ENCODE measurements at places on chromosomes 1 and 21.
A peak's percentile ranks its signal among the peaks of the same experiment; 100 is the strongest.

GRCh38 chr1:54014009-54014629 lies 3.9 kb downstream of the LDLRAD1 start:
- DNase-seq: no peak

GRCh38 chr1:25609921-25610320 lies 6.7 kb upstream of the MAN1C1 start:
- DNase-seq: no peak

GRCh38 chr1:245225322-245226202 lies 70.8 kb downstream of the KIF26B start:
- DNase-seq: no peak

DNA sequence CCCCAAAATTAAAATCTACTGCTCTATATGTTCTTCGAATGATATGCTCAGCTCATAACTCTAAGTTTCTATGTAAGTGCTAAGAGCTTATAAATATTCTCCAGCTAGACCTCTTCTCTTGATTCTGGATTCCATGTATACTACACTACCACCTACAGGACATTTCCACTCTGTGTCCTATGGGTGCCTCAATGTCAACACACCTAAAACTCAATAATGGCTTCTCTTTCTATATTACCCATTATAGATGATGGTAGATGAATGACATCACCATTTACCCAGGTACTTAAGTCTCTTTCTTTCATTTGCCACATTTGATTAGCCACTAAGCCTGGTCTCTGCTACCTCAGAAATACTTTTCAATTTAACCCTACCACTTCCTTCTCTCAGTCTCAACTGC lies 41.3 kb downstream of the TBX19 start:
- DNase-seq: no peak

- DNase-seq: no peak
Measured at GRCh38 chr1:171736196-171736595, 5.7 kb downstream of the VAMP4 start.

DNA sequence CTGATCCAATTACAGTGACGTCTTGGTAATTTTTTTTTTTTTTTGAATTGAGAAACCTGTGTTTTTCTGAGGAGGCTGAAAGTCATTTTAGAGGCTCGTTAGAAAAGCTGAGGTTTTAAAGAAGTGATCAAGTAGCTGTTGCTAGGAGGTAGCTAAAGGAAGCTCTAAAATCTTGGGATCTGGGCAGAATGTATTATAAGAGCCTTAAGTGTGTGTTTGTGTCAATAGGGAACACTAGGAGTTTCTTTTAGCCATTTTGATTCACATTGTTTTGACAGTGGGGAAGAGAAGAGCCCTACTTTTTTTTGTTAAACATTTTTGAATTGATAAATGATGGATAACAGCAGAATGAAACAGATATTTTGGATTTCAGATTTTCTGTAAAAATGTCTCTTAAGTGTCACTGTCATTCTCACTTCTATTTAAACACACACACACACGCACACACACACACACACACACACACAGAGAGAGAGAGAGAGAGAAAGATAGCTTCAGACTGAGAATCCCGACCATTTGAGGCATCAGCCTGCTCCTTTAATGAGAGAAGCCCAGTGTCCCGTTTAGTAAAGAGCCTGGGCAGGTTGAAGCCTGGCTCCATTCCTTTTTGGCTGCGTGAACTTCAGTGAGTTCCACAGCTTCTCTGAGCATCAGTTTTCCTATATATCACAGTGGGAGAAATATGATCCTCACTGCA lies 79.1 kb upstream of the GPR88 start:
- no peak for DNase-seq

DNA sequence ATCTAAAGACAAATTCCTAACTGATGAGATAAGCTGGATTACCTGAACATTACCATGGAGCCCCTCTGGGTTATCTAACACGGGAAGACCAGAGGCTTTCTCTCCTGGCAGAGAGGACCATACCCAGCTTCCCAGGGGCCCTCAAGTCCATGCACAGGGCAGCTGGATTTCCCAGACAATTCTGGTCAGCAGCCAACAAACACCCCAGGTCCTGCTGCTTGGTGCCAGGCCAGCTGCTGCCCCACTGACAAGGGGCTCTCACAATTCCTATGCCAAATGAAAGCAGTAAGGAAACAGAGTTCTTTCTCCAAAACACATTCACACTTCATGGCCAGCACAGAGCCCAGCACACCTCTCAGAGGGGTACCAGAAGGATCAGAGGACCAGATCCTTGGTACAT lies 114.2 kb downstream of the HLCS start:
- no peak for DNase-seq

GRCh38 chr1:116311193-116311592 lies 61.9 kb upstream of the ATP1A1 start:
- no peak for DNase-seq

- no peak for DNase-seq
Measured at GRCh38 chr1:31978843-31979400, 34.7 kb upstream of the KHDRBS1 start.

GRCh38 chr1:213330281-213330680 lies 279.2 kb downstream of the RPS6KC1 start:
- no peak for DNase-seq

GRCh38 chr1:32480761-32481160 lies 15.9 kb downstream of the ZBTB8B start:
- no peak for DNase-seq

GRCh38 chr1:206925106-206925736 lies 3.5 kb upstream of the FCMR start:
- DNase-seq: no peak

DNA sequence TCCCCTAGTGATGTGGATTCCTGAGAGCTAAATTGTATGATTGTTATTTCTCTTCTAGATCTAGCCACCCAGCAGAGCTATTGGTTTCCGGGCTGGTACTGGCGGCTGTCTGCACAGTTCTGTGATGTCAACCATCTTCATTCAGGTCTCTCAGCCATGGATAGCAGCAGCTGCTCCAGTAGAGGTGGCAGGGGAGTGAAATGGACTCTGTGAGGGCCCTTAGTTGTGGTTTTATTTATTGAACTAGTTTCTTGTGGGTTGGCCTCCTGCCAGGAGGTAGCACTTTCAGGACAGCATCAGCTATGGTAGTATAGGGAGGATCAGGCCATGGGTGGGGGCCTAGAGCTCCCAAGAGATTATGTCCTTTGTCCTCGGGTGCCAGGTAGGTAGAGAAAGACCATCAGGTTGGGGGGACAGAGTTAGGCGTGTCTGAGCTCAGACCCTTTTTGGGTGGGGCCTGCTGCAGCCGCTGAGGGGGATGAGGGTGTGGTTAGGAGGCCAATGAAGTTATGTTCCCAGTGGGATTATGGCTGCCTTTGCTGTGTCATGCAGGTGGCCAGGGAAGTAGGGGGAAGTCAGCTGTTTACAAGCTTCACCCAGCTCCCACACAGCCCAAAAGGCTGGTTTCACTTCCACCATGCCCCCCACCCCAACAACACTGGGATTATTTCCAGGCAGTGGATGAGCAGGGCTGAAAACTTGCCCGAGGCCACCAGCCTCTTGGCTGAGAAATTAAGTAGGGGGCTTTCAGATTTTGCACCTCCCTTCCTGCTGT lies 55.1 kb upstream of the RGS4 start:
- DNase-seq: no peak

GRCh38 chr21:33976082-33977016 lies 60.7 kb upstream of the ATP5PO start:
- peak; percentile 91 for DNase-seq

DNA sequence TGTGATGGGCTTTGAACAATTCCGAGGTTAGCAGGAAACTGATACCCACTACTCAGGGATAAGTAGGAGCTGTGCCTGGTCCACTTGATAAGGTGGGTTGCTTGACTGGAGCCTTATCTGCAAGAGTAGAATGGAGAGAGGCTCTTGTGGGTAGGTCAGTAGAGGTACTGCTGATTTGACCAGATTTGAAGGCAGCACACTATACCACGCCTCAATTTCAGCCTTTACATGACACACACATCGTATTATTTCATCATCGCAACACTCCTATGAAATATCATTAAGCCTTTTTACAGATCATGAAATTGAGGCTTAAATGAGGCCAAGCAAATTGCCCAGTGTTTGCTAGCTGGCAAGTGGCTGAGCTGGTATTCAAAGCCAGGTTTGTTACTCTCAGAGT lies 69.6 kb downstream of the KCNJ15 start:
- no peak for DNase-seq

DNA sequence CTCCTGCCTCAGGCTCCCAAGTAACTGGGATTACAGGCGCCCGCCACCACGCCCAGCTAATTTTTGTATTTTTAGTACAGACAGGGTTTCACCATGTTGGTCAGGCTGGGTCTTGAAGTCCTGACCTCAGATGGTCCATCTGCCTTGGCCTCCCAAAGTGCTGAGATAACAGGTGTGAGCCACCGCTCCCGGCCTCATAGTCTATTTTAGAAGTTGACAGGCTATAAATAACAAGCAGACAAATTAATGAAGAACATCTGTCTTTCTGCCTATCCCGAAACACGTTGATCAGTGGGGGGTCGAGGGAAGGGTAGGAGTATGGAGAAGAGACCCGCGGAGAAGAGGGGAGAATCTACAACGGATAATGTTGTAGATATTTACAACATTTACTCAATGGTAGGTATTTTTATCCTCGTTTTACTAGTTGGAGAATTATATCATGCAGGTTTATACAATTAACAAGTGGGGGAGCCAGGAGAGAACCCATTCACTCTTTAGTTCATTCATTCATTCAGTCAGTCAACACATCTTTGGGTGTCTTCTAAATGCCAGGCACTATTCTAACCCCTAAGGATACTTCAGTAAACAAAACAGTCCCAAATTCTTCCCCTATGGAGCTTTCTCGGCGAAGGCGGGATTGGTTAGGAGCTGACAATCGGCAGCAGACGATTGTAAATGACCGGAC lies 497 bp upstream of the IFNAR2 start:
- no peak for DNase-seq

DNA sequence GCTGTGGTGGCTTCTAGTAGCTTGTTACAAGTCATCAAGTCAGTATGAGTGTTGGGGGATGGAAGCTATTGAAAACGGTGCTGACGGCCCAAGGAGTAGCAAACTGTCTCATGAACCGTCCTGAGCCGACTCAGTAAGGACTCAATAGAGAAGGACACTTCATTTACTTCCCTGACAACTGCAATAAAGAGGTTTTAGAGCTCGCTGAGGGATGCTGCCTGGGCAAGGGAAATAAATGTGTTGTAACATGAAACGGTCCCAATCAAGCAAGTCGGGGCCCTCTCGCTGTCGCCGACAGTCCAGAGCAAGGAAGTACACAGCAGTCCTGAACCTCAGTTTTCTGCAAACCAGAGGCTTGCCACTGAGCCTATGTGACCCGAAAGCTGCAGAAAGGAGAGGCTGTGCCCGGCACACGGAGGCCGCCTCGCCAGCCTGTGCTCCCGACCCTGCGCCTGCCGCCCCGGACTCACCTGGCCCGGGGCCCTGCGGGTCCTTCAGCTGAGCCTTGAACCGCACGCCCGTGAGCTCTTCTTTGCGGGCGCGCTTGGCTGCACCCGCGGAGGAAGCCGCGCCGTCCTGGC lies 423 bp downstream of the URB1 start:
- DNase-seq: no peak

DNA sequence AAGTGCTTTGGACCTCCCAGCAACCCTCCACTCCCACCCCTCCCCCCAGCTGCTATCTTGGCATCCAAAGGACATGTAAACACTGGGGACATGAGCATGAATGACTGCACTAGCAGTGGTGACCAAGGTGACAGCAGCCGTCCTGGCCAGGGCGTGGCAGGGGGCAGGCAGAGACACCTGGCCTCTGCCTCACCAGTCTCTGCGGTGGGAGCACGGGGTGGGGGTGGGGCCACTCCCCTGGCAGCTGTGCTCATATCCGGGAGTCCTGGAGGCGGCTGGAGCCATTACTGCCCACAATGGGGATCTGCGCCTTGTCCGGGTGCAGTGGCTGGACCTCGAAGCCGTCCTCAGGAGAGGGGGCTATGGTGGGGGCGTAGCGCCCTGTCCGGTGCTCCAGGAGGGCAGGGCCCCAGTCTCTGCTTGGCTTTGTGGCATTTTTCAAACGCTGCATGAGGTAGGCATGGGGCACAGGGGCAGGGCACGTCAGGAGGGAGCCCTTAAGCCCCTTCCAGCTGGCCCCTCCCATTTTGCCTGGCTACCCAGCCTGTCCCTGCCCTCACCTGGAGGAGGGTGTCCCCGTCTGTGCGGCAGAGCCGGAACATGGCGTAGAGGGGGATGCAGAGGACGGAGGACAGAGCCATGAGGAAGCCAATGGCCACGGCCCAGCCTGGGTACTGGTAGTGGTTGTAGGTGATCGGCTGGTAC lies 6.0 kb downstream of the CCDC24 start:
- DNase-seq: no peak

DNA sequence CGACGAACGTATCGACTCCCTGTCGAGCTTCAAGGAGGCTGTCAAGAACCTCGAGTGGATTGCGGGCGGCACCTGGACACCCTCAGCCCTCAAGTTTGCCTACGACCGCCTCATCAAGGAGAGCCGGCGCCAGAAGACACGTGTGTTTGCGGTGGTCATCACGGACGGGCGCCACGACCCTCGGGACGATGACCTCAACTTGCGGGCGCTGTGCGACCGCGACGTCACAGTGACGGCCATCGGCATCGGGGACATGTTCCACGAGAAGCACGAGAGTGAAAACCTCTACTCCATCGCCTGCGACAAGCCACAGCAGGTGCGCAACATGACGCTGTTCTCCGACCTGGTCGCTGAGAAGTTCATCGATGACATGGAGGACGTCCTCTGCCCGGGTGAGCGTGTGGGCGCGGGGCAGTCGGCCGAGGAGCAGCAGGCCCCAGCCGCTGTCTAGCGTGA lies 28.0 kb downstream of the COL6A2 start:
- DNase-seq: no peak

DNA sequence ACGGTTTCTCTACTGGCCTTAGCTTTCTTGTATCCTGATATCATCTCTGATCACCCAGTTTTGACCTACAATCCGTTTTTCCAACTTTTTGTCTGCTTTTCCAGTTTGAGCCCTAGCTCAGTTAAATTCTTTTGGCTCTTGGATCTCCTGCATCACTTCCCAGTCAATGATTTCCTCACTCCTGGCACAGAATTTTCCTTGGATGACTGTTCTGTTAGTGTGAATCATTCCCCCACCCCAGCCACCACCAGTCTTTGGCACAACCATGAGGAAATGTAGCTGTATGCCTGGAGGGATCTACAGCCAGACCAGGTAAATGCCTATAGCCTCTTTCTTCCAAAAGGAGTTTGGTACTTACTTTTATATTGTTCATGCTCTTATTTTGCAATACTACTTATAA lies 187.2 kb upstream of the PTGFR start:
- DNase-seq: peak; percentile 90

DNA sequence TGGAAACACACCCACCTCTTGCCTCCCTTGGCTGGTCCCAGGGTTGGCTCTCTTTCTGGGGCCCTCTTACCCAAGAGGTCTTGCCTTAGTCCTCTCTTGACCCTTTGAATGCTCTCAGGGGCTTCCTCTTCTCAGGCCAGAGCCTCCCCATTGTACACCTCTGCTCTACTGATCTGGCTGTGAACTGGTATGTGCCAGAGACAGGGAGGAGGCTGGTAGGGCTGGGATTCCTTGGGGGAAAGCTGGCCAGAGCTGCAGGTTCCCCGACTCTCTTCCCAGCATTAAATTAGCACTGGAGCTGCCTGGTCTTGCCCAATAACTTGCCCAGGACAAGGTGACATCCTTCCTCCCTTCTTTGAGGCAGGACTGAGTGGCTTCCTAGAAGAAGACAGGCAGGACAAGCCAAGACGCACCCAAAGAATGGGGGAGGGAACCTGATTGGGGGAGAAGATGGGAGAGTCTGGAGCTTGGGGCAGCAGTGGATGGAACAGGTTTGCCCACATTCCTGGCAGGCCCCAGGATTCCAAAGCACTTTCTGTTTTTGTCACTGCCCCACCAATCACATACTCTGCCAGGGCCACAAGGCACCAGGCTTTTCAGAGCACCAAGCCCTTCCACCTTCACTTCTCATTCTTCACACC lies 37.2 kb upstream of the CITED4 start:
- DNase-seq: no peak

GRCh38 chr1:24206083-24206464 lies 19.0 kb upstream of the IFNLR1 start:
- DNase-seq: no peak
